Retina (tissue), 1 donor: ENCODE measurements at places on chromosomes 1 and 21.
A peak's percentile ranks its signal among the peaks of the same experiment; 100 is the strongest.

DNA sequence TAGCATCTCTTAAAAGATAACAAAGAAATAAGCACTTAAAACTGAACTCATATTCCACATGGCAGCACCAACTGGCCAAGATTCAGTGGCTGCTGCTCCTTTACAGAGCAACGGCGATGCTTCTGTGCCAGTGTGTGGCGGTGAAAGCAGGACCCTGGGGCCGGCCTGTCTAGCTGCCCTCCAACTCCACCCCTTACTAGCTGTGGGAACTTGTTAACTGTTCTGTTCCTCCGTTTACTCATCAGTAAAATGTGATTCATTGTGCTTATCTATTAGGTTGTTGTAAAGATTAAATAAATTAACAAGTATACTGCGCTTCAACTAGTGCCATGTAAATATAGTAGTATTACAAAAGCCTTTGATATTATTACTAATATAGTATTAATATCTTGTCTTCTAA, 133.2 kb downstream of the GDAP2 start:
- DNase-seq: no peak

GRCh38 chr1:246072456-246072955, 434.6 kb downstream of the SMYD3 start:
- DNase-seq: no peak

DNA sequence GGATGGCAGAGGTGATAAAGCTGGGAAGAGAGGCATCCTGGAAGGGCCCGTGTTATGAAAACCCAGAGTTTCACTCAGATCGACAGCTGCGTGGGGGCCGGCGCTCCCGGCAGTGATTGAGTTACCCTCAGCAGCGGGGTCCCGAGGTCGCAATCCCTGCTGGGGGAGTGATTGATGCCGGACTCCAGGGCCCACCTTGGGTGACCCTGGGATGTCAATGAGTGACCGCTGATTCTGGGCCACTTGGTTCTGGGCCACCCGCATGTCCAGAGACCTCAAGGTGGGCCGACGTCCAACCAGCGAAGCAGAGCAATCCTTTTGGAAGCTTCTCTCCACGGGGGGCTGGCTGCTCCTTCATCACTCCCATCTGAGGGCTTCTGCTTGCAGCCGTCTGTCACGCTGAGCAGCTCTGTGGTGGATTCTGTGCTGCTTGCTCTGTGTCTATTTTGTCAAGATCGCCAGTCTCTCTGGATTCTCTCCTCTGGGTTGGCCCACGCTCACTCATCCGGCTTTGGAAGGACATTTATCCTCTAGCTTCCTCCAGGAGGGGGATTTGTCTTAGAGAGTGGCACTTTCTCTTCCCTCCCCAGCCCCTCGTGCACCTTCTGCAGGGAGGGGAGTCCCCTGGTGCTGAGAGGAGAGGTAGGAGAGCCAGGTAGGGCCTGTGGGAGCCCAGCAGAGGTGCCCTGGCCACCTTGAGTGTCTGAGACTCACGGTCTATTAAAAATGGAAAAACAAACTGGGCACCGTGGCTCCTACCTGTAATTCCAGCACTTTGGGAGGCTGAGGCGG, 110.9 kb upstream of the C1orf174 start:
- no peak for DNase-seq

DNA sequence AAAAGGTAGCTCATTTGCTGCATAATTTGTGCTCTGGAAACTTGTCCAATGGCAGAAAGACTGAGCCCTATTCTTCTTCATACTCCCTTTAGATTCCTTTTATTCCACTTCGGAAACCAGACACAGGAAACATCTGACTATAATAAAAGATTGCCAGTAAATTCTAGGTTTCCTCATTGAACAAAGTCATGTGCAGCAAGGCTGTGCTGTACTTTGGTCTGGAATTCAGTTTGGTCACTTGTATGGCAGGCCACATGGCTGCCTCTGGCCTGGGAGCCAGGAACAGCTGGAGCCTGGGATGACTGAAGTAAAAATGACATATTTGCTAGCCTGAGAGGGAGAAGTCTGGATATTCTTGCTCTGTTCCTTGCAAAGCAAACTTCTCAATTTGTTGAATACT, 79.6 kb downstream of the ST3GAL3 start:
- no peak for DNase-seq

DNA sequence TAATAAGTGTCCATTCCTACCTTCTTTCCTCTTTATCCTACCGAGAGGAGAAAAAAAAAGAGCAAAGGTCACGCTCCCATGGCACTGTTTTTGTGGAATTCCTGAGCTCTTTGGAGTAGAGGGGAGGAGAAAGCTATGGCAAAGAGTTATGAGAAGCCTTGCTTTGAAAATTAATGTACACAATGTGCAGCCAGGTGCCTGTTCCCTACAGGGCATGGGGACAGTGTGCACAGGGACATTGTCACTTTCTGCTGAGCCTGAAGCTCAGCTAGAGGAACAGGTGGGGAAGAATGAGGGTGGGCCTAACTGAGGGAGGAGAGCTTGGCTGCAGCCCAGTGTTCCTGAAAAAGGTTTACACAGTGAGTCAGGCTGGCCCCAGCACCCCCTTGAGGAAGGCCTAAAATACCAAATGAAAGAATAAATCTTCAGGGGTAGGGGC, 66.1 kb downstream of the PLXNA2 start:
- no peak for DNase-seq

GRCh38 chr1:155091071-155092051, 12.7 kb downstream of the EFNA3 start:
- DNase-seq: peak; percentile 92

GRCh38 chr1:93871366-93871765, 7.6 kb downstream of the DNTTIP2 start:
- DNase-seq: no peak

- peak; percentile 78 for DNase-seq
Measured at GRCh38 chr21:31098576-31099005, 60.3 kb upstream of the KRTAP19-8 start.

DNA sequence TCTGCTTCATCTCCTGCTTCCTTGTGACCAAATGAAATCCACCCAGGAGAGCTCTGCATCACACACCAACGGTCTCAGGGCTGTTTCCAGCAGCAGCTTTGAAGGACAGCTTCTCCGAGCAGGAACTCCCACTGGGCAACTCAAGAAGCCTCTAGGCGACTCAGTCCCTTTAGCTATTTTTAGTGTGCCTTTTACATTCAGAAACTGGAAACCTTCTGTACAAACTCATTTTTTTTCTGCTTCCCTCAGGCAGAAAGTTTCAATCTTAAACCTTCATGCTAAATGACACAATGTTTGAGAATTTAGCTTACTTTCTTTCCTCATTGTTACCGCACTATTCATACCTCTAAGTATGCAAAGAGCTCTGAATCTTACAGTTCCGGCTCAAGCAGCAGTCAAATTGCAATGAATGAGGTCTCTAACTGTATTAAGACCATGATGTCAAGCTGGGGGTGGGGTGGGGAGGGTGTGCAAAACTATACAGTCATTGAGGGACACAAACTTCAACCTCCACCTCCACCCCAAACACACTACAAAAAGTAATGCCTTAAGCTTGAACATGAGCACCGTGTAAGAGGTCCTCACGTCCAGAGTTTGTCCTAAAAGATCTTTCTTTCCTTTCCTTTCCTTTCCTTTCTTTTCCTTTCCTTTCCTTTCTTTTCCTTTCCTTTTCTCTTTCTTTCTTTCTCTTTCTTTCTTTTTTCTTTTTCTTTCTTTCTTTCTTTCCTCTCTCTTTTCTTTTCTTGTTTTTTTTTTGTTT, 16.4 kb upstream of the TARBP1 start:
- DNase-seq: no peak

DNA sequence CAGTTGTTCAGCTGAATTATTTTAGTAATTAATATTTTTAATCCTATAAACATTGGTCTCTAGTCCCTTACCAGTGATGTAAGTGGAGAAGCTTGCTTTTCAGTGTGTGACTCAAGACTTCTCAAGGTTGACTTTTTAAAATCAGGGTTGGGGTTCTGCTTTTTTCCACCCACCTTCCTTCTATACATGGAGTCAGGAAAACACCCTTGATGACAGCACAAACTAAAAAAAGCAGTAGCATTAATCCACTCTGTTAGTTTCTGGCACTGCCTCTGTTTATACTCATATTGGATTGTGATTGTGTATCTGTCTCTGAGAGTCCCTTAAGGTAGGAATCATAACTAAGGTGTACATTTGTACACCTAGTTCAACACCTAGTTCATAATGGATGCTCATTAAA, 8.3 kb upstream of the PLEKHO1 start:
- no peak for DNase-seq

DNA sequence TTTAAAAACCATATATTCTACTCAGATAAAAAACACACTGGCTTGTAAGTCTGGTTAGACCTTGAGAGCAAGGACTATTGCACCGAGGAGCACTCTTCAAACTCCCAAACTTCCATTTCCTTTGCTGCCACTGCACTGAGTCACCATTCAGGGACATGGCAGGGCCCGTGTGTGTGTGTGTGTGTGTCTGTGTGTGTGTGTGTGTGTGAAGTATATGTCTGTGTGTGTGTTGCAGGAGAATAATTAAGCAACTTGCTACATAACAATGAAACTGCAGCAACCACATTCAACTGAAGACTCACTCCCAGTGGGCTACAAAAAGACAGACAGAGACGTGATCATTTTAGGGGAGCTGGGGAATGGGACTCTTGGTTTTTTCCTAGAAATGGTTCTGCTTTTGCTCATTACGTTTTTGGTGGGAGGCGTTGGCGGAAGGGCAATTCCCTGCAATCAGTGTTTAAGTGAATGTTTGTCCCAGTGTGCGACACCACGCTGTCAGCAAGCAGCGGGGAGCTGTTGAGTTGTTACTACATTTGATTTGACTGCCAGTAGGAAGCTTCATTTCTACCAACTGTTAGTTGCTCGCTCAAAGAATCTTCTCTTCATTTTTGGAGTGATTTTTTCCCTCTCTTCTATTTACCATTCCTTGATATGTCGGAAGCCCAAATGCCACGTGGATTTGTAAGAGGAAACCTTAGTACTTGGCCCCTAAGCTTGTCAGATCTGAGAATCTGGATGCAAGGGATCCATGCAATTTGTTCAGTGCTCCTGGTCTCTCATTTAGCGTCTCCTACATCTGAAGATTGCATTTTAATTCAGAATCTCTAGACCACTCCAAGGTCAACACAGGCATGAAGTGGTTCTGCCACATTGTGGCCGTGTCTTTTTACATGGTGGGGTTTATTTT, 36.1 kb downstream of the ESRRG start:
- DNase-seq: peak; percentile 66
